ENCODE measurements at places on chromosomes 3 and 15.

DNA sequence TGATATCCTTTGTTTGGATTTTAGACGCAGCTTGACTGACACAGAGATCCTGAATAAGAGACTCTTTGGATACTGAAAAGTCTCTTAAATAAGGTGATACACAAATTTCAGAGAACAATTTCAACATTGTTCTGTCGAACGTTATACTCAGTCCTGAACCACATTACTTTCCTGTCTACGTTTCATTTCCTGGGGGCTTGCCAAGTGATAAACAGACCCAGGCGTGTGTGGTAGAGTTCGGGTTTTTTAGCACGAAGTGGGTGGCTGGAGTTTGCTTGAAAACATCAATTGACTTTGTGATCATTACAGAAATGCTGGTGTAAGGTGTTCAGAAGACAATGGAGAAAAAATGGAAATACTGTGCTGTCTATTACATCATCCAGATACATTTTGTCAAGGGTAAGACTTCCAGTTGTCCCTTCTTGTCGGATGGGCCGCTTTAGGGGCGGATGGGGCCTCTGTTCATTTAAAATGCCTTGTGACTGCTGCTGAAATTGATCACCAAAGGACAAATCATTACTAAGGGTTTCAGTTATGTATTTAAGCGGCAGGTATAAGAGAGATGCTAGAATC, at the start of gene CD96:
TSS of gene CD96 (plus strand) at position 287 of the 573 bp plus-strand sequence. CDS start at position 339, 52 bp downstream.
- peak; percentile 75 for ATAC-seq

DNA sequence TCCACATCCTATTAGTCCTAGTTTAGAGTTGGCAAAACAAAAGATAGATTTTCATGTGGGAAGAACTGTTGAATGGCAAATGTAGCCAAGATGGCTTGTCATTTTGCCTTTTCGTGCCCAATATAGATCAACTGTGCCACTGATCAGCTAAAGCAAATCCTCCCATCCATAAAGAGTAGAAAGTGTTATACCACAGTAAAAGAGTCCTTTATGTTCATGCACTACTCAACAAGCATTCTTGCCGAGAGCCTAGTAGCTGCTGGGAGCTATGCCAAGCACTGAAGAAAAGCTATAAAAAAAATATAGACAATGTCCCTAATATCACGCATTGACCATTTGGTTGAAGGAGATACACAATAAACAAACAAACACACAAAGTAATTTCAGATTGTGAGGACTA, 225.2 kb downstream of the KCNMB2 start:
- ATAC-seq, result no peak

DNA sequence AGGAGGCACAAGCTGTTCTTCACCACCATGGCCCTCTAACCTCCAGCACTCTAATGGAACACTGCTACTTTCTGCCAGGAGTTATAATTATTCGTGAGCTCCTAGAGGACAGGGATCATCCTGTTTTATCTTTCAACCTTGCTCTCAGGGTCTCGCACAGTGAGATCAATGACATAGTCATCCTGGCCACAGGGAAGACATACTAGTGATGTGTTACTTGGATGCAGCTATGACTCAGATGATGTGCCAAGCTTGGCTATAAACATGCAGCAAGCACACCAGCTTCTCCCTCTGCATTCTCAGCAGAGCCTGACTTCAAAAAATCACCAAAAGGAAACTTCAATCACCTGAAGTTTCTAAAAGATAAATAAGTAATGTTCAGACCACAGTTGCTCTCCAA, 203.8 kb upstream of the HES1 start:
- ATAC-seq, result no peak

- no peak for ATAC-seq
These were observed 203.3 kb downstream of the CDIN1 start for GRCh38 chr15:36782681-36783080.

GRCh38 chr3:144097163-144097562, 125.5 kb downstream of the DIPK2A start:
- ATAC-seq, result no peak

DNA sequence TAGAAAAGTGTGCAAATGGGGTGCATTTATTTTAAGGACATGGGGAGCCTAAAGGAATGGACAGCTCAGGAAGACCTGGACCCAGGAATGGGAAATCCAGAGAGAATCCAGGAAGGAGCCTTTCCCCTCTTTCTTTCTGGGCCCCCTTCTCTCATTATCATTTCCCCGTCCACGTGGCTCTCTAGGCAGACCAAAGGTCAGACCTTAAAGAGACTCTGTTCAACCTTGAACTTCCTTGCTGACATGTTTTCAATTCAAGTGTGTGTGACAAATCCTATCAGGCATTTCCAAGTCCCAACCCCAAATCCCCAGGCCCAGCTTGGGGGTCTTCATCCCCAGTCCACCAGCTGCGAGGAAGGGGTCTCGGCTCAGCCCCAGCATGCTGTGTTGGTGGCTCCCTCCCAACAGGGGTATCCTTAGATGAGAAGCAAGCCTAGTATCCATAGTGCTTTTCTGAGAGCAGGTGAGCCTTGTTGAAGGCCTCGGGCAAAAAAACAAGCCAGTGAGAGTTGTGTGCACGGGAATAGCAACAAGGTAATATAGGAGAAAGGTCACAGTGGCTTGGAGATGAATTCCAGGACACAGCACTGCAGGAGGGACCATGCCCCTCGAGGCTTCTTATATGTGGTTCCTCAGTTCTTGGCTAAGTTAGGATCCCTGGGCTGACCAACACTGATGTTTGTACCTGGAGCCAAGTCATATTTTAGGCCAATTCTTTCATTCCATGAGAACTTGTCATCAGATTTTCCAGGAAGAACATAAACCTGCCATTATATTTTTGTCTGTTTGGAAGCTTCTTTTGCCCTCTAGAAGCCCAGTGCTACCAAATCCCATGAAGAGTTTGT, 130.0 kb downstream of the ASB7 start:
- ATAC-seq, result no peak

- ATAC-seq, result no peak
These were observed 106.3 kb upstream of the ANKRD28 start for GRCh38 chr3:15903759-15904720.

GRCh38 chr3:173529062-173529711, 131.6 kb downstream of the NLGN1 start:
- no peak for ATAC-seq

- no peak for ATAC-seq
These were observed 107.7 kb upstream of the CADPS start for GRCh38 chr3:62982795-62983455.

GRCh38 chr3:58041182-58041825, 33.1 kb downstream of the FLNB start:
- no peak for ATAC-seq

- ATAC-seq, result no peak
These were observed 205.3 kb downstream of the ZIC4 start for GRCh38 chr3:147201086-147201485.

GRCh38 chr3:46675843-46676567, 17.5 kb downstream of the ALS2CL start:
- no peak for ATAC-seq

DNA sequence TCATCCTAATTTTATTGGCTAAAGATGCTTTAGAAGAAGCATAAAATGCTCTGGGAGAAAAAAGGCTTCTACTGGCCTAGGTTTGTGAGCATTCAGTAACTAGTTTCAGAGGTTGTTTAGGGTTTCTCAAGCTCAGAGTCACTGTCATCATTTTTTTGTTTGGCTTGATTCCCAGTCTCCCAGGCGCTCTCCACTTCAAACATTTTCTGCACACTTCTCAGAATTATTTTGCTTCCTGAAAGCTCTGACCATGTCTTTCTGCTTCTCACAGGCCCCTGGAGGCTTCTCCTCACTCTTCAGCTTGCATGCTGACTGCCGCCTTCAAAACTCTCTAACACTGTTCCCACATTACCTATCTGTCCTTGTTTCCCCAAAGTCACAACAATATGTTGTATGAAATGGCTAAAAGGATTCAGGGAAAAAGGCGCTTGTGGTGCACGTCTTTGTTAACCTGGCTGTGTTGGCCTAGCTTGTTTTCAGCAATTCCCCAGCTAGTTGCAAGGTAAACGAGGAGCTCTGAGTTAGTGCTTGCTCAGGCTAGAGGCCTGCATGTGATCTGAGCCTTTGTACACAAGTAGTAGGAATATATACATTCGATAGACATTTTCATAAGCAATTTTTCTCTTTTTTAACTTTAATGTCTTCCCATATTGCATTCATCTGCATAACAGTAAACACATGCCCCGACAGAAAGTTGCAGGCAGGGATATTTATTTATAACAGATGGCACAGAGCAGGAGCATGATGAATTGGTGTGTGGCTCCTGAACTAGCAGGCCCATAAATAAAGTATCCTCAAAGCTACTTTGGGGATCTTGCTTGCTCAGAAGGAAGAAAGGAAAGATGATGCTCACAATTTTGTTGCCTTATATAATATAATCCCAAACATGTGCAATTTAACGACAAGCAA, 129.2 kb upstream of the DPH6 start:
- ATAC-seq, result no peak

DNA sequence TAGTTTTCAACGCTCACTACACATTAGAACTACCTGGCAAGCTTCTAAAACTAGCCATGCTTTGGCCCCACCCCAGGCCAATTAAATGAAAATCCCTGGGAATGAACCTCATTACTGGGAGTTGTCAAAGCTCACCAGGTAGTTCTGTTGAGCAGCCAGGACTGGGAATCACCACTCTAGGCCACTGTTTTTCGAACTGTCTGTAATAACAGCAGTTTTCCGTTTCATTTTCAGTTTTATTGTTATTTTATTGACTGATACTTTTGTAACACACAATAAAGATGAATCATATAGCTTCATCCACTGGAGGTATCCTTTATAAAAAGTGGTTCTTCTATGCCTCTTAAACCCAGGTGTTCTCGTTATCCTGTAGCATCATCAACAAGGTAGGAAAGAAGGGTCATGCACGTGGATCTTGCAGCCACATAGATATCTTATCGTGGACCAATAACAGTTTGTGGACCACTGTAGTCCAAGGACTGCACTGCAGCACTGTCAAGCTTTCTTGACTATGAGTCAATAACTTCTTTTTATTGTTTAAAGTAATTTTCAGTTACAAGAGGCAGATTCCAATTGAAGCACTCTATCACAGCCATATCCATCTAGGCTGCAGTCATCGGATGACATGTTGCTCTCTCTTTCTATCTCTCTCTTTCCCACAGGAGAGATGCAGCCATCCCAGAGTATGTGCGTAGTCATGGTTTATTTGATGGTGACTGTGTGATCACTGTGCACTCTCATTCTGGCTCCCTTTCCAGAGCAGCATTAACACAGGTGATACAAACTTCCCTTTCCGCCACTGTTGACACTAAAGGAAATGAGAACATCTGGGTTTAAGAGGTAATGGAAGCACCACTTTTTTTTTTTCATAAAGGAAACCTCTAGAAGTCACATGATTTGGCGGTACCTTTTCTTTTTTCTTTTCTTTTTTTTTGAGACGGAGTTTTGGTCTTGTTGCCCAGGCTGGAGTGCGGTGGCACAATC, 39.0 kb upstream of the BLM start:
- ATAC-seq, result peak; percentile 82

- no peak for ATAC-seq
These were observed 4.8 kb downstream of the HES1 start for GRCh38 chr3:194140520-194141414.

DNA sequence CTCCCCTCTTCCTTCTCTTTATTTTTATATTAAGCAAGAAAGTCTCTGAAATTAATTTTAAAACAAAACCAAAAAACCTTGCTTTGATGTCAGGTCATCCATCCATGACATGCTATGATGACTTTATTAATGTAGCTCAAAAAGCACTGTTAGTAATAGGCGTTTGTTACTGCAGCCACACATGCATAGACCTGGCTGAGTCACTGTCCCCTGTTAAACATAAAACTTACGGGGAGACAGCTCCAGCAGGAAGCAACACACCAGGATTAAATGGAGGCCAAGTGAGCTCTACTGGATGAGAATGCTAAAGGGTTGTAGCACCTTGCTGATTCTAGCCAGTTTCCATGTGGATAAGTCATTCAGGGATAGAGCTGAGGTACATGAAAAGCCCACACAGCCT, 661.1 kb downstream of the MAGI1 start:
- no peak for ATAC-seq

DNA sequence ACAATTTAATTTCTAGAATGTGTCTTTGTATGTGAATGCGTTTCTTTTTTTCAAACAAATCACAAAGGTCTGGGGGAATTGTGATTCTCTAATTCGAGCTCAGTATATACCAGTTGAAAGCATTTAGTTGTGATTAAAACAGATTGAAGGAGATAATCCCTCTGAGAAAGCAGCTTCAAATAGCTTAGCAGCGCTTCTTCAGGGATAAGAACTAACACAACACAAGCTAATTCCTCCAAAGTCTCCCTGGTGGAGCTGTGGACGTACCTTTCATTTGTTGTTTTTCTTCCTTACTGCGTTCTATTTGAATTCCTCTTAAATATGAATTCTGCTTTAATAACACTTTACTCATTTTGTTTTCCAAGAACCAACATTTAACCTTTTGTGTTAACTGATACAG, 286.7 kb downstream of the ROBO2 start:
- no peak for ATAC-seq

- no peak for ATAC-seq
These were observed 48.1 kb upstream of the GK5 start for GRCh38 chr3:142273501-142273900.

GRCh38 chr3:66401157-66401550, 99.7 kb downstream of the LRIG1 start:
- no peak for ATAC-seq

DNA sequence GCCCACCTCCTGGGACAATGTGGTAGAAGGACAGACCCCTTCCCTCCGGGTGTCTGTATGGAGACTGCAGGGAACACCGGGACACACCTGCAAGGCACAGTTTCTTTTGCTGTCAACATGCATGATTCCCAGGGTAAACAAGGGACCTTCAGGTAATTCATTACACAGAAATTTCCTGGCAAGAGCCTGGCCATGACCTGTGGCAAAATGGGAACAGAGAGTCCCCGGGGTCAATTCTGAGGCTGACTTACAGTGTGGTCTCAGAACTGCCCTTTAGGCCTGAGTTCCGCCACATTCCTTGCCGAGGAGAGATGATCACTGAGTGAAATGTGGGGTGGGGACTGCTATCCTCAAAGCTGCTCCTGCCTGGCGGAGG, 6.3 kb downstream of the STARD5 start:
- no peak for ATAC-seq

Measured in activated T-helper 17 cell treated with anti-CD3 and anti-CD28 coated beads, Interleukin-2, amount 50 U/mL, for 72 hours (primary cell).